ENCODE measurements at places on chromosomes 1 and 21. TPM values are rescaled to one million over a fixed set of nuclear protein-coding genes. Genes with fewer than 3 reads are reported as not detected.

The ASTN1 gene
- total RNA-seq: not detected

The KCNT2 gene
- under 0.01 TPM for total RNA-seq

The KRTAP12-2 gene
- not detected for total RNA-seq

The AQP10 gene
- total RNA-seq: not detected

The ADAR gene
- total RNA-seq: 90.5 TPM

The LBR gene
- 124 TPM for total RNA-seq

The CLDN17 gene
- not detected for total RNA-seq

DNA sequence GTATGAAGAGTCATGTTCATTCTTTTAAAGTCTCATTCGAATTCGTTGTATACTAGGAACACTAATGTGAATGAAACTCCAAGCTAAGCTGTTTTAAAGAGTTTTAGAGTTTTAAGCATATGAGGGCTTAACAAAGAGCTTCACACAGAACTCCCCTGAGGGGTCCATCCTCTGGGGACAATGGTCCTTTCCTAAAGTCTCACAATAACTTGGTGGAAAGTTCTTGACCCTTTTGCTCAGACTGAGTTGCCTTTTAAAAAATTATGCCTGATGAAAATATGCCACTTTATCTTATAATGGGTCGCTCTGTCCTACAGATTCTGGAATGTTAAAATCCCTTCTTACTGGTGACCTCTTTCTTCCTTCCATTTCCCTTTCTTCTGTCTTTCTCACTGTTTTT is 64.3 kb downstream of the RGL1 start:
- DNase-seq: no peak

DNA sequence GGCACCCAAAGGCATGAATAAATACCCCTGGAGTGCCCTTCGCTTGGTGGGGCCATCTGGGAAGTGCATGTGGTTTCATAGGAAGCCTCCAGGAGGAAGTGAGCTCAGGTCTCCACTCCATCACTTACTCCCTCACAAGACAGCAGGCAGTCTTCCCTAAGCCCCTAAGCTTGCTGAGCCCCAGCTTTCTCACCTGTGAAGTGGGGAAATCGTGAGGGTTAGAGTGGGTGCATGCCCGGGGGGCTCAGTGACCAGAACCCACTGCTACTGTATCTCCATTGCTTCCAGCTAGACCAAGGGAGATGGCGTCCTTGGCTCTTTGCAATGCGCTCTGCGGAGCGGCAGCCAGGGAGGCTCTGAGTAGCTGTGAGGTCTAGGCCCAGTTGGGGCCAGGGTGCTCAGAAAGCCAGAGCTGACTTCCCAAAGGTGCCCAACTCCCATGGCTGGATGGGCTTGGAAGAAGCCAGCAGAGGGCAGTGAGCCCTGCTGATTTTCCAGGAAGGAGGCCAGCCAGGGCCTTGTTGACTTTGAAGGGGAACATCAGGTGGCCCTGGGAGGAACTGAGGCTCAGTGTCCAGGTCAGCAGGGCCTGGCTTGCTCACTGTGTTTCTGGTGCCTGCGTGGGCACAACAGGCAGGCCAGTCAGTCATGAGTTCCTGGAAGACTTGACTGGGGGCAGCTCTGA is 27.3 kb downstream of the CDCP2 start:
- peak; percentile 39 for DNase-seq

DNA sequence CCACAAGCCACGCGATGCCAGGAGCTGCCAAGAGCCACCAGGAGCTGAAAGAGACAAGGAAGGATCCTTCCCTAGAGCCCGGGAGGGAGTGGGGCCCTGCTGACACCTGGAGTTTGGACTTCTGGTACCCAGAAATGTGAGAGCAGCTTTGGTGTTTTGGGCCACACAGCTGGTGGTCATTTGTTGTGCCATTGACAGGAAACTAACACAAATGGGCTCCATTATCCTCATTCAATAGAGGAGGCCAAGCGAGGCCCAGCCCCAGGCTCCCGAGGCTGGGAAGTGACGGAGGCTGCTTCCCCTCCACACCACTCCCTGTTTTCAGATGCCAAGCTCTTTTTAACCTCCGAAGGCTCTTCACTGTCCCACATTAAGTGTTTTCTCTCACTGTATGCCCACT is 25.5 kb downstream of the DHRS3 start:
- no peak for DNase-seq

GRCh38 chr1:156709757-156710489 is 4.5 kb upstream of the CRABP2 start:
- peak; percentile 38 for DNase-seq

DNA sequence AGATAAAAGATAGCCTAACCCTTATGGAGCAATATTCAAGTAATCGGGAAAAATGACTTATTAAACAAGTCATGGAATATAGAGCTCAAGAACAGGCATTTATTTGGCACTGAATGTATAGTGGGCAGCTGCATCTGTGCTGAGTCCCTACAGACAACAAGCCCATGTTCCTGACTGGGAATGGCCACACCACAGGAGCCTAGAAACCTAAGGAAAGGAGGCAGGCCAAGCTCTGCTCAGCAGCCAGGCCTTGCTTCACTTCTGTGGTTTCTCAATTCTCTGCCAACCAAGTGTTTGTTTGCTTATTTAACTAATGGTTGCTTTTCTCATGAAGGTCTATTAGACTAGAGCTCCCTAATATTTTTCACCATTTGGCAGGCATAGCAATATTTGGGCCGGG is 21.5 kb downstream of the AK2 start:
- DNase-seq: no peak

GRCh38 chr1:16189921-16190621 is 22.4 kb downstream of the ARHGEF19 start:
- DNase-seq: no peak

GRCh38 chr1:239417986-239418640 is 31.7 kb downstream of the CHRM3 start:
- DNase-seq: no peak

DNA sequence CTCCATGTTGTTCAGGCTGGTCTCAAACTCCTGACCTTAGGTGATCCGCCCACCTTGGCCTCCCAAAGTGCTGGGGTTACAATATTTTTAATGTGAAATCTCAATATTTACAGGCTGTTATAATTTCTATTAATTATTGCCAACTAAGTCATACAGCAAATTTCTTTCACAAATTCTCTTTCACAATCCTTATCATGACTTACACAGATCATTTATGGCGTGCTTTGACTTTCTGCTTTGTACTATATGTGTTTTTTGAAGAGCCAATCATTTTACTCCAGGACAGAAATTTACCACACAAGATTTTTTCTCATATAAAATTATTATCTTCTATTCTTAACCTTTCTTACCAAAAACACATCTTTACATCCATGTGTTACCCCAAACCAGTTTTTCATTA is 1729.9 kb downstream of the NCAM2 start:
- DNase-seq: no peak

GRCh38 chr1:89381618-89382017 is 17.8 kb downstream of the GBP6 start:
- DNase-seq: no peak

DNA sequence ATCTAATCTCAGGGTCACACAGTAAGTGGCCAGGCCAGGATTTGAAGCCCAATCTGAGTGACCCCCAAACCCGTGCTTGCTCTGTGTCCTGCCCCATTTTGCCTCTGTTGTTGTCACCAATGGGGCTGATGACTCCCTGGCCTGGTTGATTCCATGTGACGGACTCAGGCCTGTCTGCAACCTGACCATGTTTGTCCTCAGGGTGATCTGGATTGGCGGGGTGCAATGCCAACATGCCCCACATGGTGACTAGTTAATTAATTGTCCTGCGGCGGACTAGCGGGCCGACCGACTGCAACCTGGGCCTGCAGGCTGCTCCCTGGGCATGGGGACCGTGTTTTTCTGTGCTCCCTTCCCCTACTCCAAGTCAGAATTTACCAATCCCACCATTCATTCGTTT is 256.3 kb downstream of the MATN1 start:
- no peak for DNase-seq

GRCh38 chr1:51280321-51280978 is 44.4 kb downstream of the RNF11 start:
- DNase-seq: no peak

DNA sequence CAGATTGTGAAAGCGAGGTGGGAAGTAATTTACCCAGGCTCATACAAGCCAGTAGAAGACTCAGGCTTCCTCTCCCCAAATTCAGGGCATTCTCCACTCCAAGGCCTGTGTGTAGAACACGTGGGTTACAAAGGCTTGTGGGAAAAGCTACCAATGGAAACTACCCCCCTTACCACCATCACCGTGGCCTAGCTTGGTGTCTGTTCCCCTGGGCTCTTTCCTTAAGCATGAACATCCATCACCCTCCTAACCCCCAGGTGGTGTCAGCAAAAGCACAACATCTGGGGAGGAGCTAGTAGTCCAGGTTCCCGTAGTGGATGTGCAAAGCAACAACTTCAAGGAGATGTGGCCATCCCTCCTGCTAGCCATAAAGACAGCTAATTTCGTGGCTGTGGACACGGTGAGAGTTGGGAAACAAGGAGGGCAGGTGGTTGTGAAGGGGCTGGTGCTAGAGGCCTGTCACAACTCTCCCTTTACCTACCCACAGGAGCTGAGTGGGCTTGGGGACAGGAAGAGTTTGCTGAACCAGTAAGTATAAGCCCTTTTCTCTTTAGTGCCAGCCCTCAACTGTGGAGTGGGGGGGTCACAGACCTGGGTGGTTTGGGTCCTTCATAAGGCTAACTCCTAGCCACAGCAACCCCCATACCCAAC is 701 bp upstream of the MUTYH start:
- DNase-seq: no peak

DNA sequence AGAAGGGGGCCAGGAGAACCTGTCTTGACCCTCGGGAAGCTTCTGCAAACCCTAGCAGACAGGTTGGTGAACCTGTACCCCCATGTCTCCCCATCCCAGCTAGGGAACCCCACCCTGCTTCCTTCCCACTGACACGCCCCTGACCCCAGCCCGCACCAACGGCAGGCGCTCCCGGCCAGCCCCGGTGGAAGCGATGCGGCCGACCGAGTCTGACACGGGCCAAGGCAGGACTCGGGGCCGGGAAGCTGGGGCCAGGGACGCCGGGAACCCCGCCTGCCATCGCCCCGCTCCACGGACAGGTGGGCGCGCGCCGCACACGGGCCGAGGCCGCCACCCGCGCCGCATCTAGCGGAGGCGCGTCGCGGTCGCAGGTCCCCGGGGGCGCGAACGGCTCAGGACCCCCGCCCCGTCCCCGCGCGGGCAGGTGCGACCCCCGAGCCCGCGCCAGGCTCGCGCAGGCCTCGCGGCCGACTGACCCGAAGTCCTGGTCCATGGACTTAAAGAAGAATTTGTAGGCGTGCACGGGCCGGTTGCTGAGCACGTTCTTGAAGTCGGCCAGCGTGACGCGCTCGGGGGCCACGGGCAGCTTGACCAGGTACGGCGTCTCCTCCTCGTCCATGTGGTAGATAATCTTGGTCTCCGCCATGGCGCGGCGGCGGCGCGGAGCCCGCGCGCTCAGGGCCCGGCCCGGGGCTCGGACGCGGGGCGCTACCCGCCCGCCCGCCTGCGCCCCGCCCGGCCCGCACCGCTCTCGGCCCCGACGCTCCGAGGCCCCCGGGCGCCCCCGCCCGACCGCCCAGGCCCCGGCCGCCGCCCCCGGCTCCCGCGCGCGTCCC is 580 bp downstream of the DVL1 start:
- DNase-seq: no peak

DNA sequence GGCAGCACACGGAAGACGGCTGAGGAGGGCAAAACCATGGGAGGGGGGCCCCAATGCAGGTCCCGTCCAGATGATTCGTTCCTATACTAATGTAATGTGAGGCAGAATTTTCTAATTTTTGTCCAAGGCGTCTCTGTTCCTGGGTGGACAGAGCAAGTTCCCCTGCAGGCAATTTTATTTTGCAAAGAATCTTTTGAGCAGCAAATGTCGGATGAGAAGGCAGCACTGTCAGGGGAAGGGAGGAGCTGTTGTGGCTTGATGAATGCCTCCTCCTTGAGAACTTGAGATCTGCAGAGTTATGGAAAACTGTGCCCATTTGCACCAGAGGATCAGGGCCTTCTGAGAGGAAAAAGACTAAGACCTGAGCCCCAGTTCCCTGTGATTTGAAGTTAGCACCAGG is 17.3 kb downstream of the SLC1A7 start:
- no peak for DNase-seq

All from dermis microvascular lymphatic vessel endothelial cell (primary cell).